ENCODE measurements at places on chromosomes 3 and 15.

DNA sequence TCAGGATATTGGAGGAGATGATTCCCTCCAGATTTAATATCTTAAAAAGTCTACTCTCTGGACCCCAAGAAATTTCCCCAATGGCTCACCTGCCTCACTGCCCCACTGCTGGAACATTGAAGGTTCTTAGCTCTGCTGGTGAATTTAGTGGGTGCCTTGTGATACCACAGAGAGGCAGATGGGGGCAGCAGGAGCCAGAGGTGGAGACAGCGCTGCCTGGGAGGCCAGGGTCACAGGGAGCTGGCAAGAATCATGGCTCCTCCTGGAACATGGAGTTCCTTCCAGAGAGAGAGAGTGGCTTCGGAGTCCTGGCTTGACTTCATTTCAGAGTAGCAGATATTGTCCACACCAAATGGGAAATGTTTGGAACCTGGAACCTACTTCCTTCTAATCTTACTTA is 263.5 kb upstream of the CFAP20DC start:
- DNase-seq = no peak

GRCh38 chr15:43872416-43873020 is 45.7 kb downstream of the WDR76 start:
- DNase-seq = peak; percentile 18

DNA sequence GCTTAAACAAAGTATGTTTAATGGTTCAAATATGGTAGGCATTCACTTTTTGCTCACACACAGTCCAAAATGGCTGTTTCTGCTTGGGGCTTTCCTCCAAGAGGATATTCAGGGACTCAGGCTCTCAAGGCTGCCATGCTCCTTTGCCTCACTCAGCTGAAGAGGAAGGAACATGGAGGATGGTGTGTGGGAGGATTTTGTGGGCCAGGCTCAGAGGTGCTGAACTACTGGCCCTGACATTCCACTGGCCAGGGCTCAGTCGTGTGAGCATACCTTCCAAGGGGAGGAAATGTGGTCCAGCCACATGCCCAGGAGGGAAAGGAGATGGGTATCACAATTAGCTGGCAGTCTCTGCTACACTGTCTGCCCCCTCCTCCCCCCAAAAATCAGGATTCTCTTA is 8.7 kb downstream of the PXYLP1 start:
- DNase-seq = no peak

GRCh38 chr15:83118291-83118827 is 10.9 kb downstream of the TM6SF1 start:
- DNase-seq = no peak

DNA sequence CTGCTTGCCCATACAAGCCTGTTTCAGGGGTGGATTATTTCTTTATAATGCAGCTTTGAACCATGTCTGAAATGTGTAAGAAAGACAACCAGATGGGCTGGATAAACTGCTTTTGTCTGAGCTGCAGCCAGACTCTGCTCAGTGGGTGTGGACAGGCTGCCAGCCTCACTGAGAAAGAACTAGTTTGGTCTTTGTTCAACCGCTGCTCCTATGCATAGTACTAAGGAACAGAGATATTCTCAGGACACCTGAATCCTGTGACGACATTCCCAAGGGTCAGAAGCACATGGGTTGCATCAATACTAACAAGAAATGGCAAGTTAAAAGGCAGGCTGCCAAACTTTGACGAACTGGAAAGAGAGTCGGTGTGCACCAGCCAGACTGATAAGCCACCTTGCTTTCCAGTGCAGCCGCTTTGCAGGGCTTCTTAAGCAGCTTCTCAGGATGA is 57.2 kb downstream of the PLD1 start:
- DNase-seq = no peak

- no peak for DNase-seq
Observed at GRCh38 chr3:139523718-139524117, 15.8 kb downstream of the RBP1 start.

GRCh38 chr15:48507416-48508065 is 138.0 kb downstream of the FBN1 start:
- peak; percentile 12 for DNase-seq

DNA sequence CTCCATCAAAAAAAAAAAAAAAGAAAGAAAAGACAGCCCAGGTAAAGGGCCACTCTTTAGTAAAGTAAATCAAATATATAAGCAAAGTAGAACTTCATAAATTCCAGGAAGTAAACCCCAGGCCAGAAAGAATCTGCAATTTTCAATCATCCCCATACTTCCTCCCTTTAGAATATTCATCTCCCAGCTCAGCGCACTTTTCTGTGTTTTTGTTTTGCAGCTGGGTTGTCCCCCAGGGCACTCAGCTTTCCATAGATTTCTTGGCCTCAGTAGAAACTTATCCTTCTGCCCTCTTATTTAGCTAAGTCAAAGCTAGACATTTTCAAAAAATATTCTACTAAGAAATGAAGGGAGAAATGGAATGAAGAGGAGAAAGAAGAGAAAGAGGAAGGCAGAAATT is 24.0 kb upstream of the SPRED1 start:
- DNase-seq = no peak

DNA sequence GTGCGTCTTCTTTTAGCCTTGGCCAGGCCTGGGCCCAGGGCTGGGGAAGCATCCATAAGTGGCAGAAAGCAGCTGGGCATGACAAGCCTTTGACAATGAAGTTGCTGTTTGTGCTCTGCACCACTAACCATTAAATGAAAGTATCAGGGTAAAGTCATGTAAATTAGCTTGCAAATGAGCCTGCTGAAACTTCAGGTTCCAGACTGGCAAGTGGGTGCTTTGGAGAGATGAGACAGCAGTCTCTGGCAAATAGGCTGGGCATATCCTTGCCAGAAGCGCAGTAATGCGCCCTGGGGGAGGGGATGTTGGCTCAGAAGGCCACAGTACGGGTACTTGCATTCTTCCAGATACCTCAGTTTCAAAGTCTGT is 40.7 kb downstream of the RAB6B start:
- DNase-seq = no peak

DNA sequence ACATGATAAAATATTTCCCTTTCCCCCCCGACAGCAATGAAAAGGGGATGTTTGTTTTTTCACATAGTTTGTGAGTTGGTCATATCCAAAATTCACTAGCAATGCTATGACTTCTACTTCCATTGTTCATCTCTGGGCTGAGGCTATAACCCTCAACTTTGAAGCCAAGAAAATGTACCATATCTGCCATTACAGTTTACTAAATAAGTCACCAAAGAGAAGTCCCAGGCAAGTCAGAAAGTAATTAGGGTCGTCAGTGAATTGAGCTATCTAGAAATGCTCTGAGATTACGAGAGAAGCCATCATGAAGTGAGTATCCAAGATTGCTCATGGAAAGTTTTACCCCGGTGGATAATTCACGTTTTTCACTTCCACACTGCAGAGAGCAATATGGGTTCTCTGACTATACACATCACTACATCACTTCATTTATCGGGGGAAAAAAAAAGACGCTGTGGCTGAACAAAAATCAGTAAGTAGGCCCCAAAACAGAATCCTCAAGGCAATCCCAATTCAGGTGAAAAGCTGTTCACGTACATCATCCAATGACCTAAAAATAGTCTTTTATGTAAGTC is 1.4 kb downstream of the PEAK1 start:
- DNase-seq = no peak

- no peak for DNase-seq
Observed at GRCh38 chr15:99434506-99435112, 131.2 kb upstream of the MEF2A start.

GRCh38 chr3:9448071-9448470 is 50.7 kb downstream of the SETD5 start:
- DNase-seq = no peak

DNA sequence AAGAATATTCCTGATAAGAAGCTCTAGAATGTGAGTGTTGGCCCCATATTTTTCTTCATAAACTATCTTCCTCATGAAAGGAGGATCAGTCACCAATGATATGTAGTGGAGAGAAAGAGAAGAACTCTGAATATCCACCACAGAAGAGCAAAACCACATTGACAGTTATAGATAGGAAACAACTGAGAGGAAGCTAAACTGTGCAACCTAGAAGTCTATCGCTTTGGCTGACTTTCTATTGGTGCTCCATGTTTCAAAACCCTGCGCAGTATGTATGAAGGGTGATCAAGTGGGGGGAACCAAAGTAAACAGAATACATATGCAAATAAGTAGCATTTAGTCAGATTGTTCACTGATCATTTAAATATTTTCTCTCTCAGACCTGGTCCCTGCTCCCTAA is 41.0 kb upstream of the ZNF280D start:
- DNase-seq = no peak

DNA sequence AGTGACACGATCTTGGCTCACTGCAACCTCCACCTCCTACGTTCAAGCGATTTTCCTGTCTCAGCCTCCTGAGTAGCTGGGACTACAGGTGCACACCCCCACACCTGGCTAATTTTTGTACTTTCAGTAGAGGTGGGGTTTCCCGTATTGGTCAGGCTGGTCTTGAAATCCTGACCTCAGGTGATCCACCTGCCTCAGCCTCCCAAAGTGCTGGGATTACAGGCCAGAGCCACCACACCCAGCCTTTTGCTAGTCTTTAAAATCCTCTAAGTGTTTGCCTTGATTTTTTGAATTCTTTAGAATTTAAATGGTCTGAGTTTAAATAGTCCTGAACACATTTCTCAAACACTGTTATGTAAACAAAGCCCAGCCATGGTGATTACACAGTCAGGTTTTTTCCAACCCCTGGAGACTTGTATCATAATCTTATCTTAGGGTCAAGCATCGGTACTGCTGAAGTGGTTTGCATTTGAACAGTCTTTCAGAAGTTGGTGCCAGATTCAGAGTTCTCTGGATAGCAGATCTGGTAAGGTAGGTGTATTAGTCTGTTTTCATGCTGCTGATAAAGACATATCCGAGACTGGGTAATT is 28.2 kb upstream of the PIAS1 start:
- no peak for DNase-seq

- DNase-seq = peak; percentile 23
Observed at GRCh38 chr3:7787871-7788828, 713.5 kb upstream of the LMCD1 start.

GRCh38 chr3:88312256-88312655 is 162.5 kb downstream of the C3orf38 start:
- no peak for DNase-seq

- no peak for DNase-seq
Observed at GRCh38 chr3:43496740-43497375, 125.0 kb downstream of the ANO10 start.

GRCh38 chr15:95701410-95701809 is 629.1 kb upstream of the NR2F2 start:
- DNase-seq = no peak

GRCh38 chr15:73051391-73051806 is 864 bp upstream of the NEO1 start:
- no peak for DNase-seq

DNA sequence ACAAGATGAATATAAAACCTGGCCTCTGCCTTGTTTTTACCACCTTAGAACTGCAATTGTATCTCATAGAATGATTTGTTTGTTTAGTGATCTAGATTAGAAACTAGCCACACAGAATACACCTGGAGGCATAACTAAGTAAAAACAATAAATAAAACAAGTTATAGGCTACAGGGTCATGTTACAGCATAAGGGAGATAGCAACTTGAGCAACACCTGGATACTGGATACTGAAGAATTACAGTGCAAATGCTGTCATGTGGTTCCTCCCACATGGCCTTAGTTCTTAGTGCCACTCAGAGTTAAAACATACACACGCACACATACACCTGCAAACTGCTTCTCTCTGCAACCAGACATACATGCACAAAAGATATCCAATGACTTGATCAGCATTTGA is 563.4 kb upstream of the DPPA4 start:
- no peak for DNase-seq

DNA sequence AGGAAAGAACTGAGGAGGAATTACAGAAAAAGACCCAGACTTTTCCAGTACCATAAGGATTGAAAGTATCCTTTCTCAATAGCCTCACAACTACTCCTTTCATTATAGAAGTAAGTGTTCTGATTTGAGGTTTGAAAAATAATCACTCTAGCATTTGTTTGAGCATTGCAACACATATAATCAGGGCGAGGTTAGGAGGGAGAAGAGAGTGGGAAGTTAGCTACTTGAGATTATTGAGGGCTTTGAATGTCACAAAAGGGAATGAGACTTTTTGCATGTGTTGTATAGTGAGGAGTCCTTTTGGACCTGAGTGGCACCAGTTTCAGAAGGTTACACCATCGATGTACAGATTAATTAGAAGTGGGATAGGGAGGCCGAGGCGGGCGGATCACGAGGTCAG is 65.2 kb upstream of the TNIK start:
- no peak for DNase-seq

DNA sequence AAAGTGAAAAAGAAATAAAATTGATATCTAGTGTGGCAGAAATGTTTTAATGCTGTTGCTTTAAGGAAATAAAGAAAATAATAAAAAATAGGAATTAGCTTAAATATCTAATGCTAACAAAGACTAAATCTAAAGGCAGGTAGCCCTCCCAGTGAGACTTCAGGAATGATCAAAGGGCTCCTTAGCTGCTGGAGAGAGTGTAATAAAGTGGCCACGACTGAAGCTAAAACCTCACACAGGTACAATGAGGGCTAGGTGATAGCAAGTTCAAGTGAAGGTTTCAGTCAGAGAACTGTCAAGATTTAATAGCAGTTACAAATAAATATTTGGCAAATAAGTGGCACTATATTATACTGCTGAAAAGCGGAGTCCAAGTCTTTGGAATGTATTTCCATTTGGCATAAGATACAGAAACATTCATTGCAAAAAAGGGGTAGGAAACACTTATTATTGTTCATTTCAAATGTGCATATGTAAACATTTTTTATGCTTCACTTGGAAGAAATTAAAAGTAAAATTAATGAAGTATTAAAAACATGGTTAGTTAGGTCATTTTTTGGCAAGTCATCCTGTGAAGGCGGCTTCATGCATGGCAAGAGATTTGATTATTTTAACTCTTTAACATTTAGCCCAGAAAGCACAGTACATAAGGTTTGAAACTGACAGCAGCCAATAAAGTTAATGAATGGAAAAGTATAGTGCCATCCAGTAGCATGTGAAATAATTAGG is 168.2 kb downstream of the ECT2 start:
- no peak for DNase-seq

DNA sequence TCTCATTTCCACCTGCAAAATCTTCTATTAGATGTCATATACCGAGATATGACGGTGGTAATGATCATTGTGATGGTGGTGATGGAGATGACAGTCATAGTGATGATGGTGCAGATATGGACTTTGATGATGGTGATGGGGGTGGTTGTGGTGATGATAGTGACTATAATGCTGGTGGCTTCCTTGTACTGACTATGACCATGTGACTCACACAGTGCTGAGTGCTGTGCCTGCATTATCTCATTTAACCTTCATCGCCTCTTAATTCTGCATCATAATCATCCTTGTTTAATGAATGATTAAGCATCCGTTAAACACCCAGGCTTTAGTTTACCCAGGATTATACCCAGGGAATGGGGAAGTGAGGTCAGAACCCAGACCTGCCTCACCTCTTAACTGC is 331.7 kb downstream of the FEZF2 start:
- no peak for DNase-seq
